ENCODE measurements at places on chromosomes 11 and 22.

DNA sequence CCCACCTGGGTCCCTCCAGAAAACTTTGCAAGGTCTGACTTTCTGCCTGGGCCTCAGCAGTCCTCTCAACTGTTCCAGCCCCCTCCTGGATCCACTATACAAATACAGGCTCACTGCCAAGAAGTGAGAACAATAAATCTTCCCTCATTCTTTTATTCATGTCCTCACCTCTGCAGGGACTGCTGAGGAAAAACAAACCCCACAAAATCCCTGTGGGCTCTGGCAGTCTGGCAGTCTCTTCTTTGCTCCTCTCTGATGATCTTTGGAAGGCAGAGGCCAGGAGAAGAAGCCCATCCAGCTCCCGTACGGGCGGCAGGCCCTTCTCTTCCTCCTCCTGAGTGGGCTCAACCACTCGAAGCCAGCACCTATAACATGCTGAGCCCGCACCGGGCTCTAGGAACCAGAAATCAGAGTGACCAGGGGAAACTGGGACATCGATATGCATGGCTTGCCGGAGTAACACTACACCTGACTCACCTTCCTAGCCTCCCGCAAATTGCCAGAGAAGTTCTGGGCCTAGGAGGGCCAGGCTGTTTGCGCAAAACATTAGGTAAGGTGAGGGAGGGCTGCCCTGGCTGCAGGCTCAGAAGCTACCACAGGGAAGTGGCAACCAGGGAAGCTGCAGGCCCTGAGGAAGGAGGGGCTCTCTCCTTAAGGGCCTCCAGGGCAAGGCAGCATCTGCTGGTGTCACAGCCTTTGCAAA, 24.2 kb downstream of the TMPRSS5 start:
- DNase-seq, result peak; percentile 58

DNA sequence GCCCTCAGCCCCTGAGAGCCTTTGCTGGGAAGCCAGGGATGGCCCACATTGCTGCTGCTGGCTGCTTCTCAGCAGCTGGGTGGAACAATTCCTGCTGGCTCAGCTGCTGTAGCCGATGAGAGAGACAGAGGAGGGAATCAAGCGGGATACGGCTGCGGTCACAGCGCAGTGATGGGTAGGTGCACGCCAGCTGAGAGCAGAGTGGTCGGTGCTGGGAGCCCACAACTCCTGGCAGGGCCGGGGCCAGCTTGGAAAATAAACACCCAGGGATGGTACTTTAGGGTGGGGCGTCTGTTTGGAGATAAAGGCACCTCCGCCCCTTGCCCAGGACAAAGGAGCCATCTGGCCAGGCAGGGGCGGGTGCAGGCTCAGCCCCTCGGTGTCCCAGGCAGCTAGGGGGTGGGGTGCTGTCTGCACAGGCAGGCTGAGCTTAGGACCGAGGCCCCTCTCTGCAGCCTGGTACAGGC, 480.5 kb downstream of the MIAT start:
- DNase-seq, result no peak

GRCh38 chr11:100727410-100727809, 40.3 kb downstream of the ARHGAP42 start:
- no peak for DNase-seq

- DNase-seq, result peak; percentile 24
Measured at GRCh38 chr11:72483412-72484186, 49.3 kb upstream of the CLPB start.

GRCh38 chr11:113579292-113579940, 104.2 kb upstream of the DRD2 start:
- DNase-seq, result no peak

GRCh38 chr11:19772480-19772879, 59.8 kb downstream of the NAV2 start:
- DNase-seq, result no peak

- no peak for DNase-seq
Measured at GRCh38 chr22:44540756-44541670, 43.0 kb upstream of the RTL6 start.

DNA sequence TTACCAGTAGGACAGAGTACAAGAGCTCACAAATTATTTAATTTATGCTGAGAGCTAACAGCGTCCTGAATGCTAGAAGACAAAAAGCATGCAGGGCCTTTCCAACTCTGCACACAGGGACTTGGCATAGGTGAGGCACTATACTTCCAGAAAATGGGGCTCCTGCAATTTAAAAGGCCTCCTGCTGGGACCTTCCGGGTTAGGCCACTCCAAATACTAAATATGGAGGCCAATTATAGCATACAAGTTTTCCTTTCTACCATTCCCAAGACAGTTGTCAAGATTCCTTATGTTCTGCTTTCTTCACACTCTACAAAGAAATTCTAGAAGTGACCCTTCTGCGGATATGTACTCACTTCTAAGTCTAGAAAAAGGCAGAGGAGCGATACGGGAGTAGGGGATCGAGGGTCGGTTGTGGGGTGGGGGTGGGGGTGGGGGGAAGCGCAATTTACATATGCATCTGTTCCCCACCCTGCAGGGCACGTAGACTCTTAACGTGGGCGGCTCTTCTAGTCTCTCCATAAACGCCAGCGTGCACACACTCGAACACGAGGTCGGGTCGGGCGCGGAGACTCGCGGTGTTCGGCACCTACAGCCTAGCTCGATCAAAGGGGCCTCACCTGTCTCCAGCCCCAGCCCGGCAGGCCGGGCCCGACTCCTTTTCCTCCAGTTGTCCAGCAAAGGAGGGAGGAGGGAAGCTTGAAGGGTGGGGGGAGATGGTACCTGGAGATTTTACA, 728 bp downstream of the DCUN1D5 start:
- peak; percentile 23 for DNase-seq

GRCh38 chr22:49550141-49550430, 277.6 kb downstream of the BRD1 start:
- no peak for DNase-seq

GRCh38 chr11:33109294-33109895, 51.9 kb downstream of the CSTF3 start:
- no peak for DNase-seq

All from astrocyte of the spinal cord (primary cell).